ENCODE measurements at places on chromosomes 1 and 21. TPM values are rescaled to one million over a fixed set of nuclear protein-coding genes. Genes with fewer than 3 reads are reported as not detected.

DNA sequence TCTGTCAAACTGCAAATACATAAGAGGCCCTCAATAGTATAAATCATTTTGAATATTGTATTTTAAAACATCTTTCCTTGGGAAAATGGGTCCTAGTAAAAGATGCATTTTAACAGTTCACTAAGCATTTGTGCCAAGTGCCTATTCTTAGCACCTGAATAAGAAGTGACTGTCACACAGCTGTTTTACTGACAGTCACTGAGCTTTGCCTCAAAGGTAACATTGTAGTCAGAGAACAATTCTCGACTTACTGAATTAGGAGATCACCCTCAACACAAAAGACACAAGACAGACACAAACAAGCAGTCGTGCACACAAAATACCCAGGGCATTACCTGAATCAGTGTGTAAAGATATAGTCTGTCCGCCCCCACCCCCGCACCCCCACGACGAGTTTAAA is 408 bp downstream of the ESRRG start:
- DNase-seq, result no peak

DNA sequence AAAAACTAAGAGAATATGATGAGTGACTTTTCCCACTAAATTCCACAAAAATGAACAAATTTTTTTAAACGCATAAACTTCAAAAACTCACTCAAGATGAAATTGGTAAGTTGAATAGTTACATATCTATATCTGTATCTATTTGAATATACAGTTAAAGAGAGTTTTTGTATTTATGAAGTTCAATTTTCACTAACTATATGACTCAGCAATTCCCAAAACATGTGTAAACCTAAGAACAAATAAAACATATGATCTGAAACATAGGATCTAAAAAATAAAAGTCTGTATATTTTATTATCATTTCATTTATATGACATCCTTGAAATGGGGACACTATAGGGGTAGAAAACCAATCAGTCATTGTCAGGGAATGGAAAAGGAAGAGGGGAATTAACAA is 105.7 kb upstream of the SNX7 start:
- no peak for DNase-seq

DNA sequence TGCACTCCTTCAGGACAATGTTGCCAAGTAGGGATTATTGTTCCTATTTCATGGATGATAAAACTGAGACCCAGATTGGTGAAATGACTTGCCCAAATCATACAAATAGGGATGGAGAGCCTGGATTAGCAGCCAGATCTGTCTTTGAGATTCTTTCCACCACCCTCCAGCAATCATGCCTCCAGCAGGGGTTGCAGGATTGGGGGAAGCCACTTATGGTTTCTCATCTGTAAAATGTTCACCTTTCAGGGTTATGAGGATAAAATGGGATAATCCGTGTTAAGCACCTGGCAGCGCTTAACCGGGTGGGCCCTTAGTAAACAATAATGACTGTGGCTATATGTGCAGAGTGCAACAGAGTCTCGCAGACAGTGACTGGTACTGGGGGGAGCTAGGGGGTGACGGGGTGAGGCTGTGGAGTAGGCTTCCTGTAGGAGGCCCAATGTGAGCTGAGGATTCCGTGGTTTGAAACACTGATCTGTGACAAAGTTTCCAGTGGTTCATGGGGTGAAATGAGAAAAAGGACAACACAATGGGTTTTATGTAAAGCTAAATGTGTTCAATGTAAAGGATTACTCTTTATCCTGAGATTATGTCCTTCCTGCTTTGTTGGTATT is 33.7 kb upstream of the FOXO6 start:
- DNase-seq, result no peak

DNA sequence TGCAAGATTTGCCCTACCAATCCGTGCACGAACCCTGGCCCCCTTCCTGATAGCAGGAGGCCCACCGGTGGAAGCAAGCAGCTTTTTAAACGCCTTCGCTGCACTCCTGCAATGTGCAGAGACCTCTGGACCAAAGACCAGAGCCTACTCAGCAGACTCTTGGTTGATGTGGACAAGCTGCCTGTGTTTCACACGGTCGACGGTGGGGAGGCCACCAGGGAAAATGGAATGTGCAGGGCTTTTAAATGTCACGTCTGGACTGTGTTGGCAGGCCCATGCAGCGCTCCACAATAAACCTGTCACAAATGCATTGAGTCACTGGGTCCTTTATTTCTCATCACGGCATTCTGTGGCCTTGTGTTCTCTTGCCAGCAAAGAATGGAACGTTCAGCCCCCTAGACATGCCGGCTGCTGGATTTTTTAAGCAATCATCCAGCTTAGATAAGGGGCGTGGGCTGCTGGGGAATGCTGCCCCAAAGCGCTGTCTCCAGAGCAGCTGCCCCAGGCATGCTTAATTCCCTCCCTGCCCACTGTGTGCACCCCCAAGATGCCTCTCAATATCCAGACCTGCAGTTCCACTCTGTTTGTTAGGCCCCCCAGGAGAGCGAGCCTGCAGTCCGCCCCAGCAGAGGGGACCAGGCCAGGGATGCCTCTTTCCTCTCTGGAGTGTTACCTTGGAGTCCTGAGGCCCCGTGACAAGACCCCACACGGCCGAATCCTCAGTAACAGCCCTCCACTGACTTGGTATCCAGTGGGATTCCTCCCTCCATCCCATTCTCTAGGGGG is 71.3 kb downstream of the ATP5PO start:
- peak; percentile 22 for DNase-seq

- no peak for DNase-seq
These were observed 76.6 kb downstream of the NOS1AP start for GRCh38 chr1:162145966-162146696.

DNA sequence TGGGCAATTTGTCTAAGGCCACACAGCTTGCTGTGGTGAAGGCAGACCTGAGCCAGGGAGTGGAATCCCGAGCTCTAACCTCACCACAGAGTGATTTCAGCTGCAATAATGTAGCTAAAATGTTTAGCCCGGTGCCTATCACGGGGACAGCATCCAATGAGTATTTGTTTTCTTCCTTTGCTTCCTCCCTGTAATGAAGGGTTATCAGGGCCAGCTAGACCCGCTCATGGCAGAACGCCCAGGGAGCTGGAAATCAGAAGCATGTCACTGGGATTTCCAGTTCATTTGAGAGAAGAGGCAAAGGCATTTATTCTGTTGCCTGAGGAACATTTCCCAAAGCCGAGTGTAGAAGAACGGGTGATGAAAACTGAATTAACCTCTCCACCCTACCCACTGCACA is 183.1 kb downstream of the ZSCAN20 start:
- DNase-seq, result no peak

DNA sequence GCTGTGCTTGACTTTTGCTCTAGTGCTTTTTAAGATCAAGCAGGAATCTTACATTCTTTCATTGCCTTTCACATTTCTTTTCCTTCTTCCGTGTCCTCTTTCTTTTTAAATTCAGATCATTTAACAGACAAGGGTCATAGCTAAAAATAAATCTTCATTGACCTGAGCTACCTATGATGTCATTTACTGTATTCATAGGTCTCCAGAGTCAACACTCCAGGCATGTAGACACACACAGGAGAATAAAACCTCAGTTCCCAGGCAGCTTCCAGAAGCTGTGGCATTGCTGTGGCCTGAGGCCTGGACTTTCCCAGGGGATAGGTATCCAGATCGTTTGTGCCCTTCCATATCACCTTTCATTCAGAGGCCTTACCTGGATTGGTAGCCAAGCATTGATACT is 38.5 kb upstream of the ENAH start:
- no peak for DNase-seq

DNA sequence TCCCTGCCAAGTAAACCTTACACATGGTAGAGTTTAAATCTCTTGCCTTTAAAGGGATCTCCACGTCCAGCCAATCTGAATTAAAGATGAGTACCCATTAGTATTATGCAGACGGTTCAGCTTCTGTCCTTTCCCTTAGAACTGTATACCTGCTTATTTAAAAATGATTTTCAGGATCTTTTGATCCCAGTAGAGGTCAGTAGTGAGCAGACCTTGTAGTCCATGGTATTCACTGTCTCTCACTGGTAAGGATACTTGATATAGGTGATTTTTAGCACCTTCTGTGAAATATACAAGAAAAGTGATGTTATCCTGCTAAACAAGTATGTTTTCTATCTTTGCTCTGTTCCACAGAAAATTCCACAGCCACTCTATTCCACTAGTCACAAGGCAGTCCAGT is 1211.6 kb upstream of the ADGRL4 start:
- no peak for DNase-seq

- no peak for DNase-seq
These were observed 104.0 kb upstream of the CHRM3 start for GRCh38 chr1:239282411-239282810.

Gene AADACL4
- not detected for total RNA-seq

Data from neural crest cell (in vitro differentiated cells).